ENCODE measurements at places on chromosomes 5 and 9.
A peak's percentile ranks its signal among the peaks of the same experiment; 100 is the strongest.

DNA sequence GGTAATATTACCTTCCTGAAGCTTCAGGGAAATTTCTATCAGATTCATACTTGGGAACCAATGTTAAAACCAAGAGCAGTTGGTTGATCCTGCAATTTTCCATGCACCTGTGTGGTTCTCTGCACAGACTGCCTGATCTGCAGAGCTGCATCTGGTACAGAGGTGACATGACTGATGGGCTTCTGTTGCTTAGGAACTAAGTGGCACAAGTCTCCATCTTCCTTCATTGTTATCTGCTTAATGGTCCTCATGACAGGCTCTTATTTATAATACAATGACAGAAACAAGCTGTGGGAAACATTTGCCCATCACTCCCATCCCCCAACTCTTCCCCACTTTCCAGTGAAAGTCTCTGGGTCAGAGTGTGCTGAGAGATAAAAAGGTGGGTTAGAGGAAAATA, 799.1 kb downstream of the TAF11L14 start:
- no peak for DNase-seq

- DNase-seq: no peak
Observed at GRCh38 chr9:129983891-129984290, 59.1 kb downstream of the FNBP1 start.

DNA sequence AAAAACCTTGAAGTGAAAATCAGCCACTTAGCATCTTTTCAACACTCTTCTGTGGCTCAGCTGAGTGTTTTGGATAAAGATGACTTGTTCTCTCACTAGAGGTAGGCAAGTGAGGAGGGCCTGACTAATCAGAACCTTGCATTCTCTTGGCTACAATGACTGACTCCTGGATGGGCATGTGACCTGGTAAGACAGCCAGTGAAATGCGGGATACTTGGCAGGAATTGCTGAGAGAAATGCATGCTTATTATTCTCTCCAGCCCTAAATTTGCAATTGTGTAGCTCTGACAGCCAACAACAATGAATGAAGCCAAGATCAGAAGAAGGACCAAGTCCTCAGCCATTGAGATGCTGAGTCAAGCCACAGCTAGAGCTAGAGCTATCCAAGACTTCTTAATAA, 490.5 kb upstream of the ZNF608 start:
- no peak for DNase-seq

DNA sequence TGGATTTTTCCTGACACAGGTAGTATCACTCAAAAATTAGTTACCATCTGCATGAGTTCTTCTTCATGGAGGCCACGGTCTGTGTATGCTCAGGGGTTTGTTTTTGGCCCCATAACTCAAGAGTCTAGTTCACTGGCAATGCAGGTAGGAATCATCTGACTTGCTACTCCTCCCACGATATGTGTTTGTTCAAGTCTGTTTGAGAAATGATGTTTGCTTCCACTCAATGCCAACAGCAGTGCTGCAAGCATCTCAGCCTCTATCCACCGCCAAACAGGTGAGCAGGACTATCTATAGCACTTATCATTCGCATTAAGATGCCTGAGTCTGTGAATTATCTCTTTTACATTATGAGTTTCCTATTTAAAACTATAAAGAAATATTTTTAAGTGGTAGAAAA, 264.8 kb upstream of the PTGER4 start:
- no peak for DNase-seq

GRCh38 chr5:53929152-53929551, 368.7 kb downstream of the NDUFS4 start:
- no peak for DNase-seq

GRCh38 chr9:69168709-69169217, 5.3 kb upstream of the TJP2 start:
- no peak for DNase-seq

DNA sequence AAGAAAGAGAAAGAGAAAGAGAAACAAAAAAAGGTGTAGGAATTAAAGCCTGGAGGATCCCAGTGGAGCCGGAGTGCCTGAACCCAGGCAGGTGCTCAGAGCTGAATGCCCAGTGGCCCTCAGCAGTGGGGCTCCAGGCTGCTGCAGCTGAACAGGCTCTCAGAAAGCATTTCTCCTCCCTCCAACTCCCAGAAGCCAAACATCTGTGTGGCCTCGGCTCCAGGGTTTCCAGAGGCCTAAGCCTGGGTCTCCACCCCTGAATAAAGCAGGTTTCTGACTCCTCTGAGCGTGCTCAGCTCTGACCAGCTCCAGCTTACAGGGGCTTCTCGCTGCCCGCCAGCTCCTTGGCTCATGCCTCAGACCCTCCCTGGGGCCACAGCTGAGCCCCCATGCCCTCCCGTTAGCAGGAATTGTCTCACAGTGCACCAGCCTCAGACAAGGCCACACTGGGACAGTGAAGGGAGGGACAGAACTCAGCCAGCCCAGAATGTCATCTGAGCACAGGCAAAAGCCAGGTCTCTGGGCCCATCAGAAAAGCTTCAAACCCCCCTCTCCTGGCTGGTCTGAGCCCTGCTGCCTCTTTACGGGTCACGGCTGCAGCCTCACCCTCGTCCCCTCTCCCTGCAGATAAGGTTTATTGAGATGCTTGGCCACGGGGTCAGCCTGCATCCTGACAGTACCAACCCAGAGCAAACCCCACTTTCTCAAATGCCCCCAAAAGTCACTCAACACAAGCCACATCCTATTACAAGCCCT, 114.4 kb upstream of the PPP1R26 start:
- DNase-seq: no peak

DNA sequence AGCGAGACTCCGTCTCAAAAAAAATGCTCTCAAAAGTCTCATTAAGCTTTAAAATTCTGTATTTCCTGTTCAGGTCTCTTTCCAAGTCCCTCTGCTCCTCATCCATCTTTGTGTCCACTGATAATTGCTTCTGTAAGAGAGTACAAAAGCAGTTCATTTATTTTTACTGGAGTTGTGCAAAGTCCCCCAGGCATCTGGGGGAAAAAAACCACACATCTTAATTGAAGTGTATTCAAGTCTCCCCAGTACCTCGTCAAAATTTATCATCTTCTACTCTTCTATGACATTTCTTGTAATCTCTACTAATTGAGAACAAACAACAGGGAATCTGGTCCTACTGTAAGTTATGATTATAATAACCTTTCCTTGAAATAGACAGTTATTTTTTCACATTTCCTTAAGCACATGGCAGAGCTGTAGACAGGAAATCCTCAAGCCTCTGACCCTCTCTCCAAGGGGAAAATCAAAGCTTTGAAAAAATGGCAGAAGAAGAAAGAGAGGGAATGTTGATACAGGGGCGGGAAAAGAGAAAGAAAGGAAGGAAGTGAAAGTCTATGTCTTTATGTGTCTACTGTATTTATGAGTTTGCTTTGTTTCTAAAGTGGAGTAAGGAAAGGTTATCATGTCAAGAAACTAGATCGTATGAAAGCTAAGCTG, 51.5 kb downstream of the RAI14 start:
- no peak for DNase-seq

DNA sequence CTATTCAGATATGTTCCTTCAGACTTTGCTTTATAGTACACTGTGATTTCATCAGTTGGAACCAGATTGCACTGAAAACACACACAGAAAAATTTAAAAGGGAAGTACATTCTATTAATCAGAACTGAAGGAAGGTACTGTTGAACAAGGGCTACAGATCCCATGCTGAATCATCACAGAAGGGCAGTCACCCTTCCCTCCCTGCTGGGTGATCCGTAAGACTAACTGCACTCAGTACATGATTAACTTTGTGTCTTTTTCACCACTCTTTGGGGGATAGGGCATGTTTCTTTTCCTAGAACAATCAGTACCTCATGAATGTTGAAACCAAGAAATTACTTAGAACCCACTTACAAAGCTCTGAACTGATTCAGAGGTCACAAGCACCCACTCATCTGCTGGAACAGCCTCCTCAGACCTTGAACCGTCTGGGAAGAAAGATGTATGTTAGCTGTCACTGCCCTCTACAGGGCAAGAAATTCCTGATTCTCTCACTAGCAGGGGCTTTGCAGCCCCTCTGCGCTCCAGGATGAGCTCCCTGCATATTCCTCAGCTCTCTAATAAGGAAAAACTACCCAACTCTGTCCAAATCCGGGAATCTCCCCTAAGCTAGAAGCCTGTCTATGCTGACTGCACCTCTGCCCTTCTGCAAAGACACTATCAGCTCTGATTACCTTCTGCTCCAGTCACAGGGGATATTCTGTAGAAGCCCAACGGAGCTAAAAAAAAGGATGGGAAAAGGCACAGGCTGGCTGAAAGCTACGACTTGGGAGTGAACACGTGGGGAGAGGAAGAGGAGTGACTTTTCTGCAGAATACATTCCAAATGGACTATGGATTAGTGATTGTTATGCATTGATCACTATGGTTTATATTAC, 51.0 kb downstream of the IARS1 start:
- DNase-seq: no peak

GRCh38 chr5:109803854-109804253, 114.1 kb downstream of the MAN2A1 start:
- DNase-seq: no peak

GRCh38 chr9:133676450-133676849, 40.3 kb downstream of the DBH start:
- no peak for DNase-seq

- peak; percentile 50 for DNase-seq
Observed at GRCh38 chr9:132235894-132236661, 74.2 kb downstream of the NTNG2 start.

DNA sequence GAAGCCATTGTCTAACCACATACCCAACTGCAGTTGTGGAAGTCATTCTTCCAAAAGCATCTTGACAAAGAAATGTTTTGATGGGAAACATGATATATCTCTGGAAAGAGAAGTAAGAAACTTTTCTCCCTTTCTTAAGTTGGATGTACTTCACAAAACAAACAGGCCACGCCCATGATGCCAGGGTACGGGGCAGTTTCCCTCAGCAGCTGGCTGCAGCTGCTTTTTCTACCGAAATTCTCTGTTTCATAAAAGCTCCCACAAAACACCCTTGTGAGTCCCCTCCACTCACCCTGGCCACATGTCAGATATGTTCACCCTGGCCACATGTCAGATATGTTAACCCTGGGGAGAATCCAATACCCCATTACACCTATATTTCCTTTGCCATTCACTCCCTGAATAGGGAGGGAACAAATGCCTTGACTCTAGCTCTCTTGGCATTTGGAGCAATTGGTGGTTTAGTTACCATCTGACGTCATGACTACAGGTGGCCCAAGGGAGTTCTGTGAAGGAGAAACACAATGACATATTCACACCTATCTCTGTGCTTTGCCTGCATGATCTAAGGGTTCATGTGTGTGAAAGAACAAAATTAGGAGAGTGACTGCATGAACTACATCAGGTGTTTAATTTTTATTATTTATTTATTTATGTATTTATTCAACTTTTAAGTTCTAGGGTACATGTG, 103.0 kb downstream of the AOPEP start:
- no peak for DNase-seq

DNA sequence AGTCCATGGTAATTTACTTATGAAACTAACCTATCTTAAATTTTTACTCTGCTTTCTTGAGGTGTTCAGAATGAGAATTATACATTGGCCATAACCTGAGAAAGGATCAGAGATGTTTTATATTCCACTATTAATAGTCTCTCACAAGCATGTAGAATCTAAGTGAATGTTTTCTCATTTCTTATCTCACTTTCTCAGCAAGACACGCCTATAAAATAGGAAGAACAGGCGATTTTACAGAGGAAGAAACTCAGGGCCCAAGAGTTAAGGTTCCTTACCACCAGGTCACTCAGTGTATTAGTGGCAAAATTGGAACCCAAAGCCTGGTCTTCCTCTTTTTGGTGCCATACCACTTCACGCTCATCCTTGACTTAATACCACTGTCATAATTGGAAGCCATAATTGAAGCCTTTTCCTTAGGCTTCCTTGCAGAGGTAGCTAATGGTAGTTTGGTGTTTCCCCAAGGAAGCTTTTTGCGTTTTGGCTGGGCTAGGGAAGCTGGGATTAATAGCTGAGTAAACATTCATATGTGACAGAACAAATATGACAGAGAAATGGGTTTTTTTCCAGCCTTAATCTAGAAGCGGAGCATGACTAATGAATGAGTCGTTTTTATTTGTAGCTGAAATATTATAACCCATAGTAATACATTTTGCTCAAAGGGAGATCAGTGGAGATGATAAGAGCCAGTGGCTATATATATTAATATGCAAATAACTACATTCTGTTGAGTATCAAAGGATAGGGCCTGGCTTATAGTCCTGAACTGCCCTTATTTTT, 16.9 kb downstream of the HMGXB3 start:
- DNase-seq: no peak

- DNase-seq: peak; percentile 52
Observed at GRCh38 chr5:143229896-143230675, 173.4 kb downstream of the NR3C1 start.

DNA sequence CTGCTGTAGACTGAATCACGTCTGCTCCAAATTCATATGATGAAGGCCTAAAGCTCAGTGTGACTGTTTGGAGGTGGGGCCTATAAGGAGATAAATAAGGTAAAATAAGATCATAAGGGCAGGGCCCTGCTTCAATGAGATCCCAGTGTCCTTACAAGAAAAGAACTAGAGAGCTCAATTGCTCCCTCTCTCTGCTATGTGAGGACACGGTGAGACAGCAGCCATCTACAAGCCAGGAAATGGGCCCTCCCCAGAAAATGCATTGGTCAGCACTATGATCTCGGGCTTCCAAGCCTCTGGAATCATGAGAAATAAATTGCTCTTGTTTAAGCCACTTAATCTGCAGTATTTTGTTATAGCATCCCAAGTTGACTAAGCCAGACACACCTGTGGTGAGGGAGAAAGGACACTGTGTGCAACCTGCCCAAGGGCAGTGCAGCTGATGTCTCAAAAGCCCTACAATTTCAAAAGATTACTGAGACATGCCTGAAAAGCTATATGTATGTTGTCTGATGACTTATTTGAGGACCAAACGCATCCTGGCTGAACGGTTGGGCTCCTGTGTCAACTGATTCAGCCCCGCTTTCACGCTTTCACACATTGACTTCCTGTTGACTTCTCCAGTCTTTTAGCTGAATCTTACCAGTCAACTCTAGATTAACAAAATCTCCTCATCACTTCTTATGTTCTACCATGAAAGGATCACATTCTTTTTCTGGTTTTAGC, 13.2 kb downstream of the GZMK start:
- DNase-seq: no peak

DNA sequence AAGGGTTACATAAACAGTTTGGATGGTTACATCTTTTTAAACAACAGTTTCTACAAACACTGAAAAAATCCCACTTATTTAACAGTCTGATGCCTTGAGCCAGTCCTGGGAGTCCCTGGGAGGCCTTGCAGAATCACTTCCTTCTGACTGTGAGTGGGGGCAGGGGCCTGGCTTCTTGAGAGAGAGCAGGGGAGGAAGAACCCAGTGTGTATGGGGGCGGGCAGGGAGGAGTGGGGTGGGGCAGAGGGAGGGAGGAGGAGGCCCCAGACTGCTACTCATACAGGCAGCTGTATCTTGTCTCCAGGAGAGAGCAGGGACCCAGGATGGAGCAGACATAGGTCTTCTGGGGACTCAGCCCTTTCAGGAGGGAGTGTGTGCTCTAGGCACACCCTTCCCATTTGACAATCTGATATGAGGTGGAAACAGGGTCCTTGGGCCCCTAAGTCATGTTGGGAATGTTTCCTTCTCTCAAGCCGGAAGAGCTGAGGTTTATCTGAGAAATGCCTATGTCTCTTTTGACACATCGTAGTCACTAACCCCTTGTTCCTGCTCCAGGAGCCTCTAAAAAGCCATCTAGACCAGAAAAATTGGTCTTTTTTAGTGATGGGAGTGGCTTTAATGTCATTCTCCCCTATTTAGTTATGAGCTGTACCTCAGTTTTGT, 52.8 kb downstream of the IRF1 start:
- DNase-seq: no peak
